ENCODE measurements at places on chromosomes 3 and 15.

- DNase-seq: no peak
Observed at GRCh38 chr3:138412821-138413551, 21.4 kb upstream of the ESYT3 start.

DNA sequence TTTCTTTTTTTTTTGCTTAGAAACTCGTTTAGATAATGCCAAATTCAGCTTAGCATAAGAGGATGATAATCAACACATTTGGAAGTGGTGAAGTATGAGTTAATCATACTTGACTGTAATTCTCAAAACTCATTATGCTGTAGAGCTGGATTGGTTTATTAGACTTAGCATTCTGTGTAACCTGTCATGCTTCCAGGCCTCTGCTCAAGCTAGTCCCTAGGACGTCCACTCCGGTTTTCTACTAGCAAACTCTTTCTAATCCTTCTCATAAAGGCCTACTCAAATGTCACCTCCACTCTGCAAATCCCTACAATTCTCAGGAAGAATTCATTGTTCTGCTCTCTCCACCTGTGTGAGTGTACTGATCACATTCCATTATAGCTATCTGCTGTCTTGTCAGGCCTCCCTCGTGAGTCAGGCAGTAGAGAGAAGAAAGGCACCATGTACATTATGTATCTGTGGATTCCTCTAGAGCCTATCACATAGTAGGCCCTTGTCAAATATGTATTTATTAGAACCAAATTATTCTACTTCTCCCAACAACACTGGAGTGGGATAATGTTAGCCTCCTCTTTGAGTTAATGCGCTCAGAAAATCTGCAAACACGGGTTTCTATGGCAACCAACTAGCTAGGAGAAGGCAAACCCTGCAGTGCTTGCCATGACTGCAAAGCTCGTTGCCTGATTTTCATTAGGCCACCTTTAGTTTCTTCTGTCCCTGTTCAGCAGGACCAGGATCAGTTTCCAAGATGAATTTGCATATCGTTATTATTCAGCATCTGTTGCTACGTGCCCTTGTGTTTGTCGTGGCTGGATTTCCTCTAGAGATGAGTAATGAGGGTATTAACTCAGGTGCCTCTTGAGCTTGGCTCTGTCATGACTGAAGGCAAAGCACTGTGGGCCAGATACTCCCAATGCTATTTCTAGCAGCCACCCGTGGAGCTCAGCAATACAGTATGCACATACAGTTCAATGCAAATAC lies 30.7 kb downstream of the ATP13A5 start:
- peak; percentile 61 for DNase-seq

GRCh38 chr15:66095871-66096687 lies 157.5 kb downstream of the MEGF11 start:
- no peak for DNase-seq

GRCh38 chr15:60916032-60916678 lies 312.9 kb downstream of the RORA start:
- DNase-seq: no peak

DNA sequence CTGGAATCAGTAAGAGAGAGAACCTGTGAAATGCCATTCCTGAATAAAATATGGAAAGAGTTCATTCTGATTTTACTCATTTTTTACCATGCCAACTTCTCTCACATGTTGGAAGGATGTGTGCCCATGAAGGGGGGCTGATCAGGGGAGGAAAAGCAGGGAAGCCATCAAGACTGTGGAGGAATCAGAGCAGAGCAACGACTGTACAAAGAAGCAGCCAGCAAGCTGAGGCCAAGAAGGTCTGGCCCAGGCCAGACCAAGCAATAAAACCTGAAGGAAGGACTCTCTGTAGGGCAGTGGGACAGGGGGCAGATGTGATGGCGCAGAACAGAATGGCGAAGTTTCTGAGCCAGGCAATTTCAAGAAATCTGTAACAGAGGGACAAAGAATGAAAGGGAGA lies 24.0 kb upstream of the ARNT2 start:
- DNase-seq: no peak

DNA sequence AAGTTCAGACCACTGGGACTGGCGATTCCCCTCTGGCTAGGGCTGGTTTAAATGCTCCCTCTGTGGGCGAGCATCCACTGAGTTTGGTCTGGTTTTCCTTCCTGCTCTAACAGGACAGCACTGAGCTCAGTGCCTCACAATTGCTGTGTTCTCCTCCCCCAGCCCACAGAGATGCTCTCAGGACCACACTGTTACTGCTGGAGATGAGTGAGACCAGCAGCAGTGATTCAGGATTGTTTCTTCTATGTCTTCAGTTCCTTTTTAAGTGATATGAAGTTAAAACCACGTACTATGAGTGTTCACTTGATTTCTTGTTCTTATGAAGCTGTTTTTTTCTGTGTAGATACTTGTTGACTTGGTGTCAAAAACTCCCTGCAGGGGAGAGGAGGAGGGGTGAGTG lies 180.4 kb upstream of the COL8A1 start:
- no peak for DNase-seq

DNA sequence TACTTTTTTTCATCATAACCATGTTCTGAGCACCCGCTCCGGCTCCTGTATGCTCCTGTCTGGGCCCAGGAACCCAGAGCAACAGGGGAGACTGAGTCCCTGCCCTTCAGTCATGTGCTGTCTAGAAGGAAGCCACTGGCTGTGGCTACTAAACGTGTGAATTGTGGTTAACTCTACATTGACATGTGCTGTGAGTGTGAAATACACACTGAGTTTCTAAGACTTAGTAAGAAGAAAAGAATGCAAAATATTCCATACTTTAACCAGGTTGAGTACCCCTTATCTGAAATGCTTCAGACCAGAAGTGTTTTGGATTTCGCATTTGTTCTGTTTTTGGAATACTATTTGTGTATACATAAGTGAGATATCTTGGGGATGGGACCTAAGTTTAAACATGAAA lies 42.8 kb upstream of the CGNL1 start:
- DNase-seq: no peak

Measured in Ammon's horn (tissue), 1 donor.